ENCODE measurements at places on chromosomes 5 and 9.

DNA sequence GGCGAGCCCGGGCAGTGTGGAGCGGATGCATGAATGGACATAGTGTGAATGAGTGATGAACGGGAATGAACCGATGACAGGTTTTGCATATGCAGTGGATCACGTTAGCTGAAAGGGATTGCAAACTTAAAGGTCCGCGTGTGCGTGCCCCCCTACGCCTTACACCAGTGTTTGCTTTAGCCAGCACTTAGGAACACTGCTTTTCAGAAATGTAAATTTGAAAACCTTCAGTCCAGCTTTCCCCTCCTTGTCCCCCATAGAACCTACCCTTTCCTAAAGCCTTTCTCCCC lies 692 bp downstream of the PSAT1 start:
- DNase-seq: no peak

GRCh38 chr9:68966496-68966944 lies 47.4 kb downstream of the PRKACG start:
- DNase-seq: no peak

DNA sequence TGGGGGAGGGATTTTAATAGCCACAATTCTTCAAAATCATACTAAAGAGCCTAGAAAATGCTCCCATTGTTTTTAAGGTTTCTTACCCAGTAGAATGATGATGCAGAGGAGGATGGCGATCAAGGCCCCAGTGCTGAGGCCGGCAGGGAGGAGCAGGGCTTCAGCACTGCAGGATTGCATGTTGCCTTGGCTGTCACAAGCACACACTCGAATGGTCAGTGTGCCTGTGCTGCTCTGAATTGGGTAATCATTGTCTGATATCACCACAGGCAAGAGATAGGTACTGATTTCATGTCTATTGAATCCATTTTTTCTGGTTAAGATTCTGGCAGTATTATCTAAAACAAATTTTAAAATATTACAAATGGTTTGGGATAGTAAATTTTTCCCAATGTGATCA lies 153.3 kb downstream of the CDH10 start:
- DNase-seq: no peak

- DNase-seq: no peak
These were observed 349.3 kb downstream of the RAB3C start for GRCh38 chr5:58932057-58932612.

DNA sequence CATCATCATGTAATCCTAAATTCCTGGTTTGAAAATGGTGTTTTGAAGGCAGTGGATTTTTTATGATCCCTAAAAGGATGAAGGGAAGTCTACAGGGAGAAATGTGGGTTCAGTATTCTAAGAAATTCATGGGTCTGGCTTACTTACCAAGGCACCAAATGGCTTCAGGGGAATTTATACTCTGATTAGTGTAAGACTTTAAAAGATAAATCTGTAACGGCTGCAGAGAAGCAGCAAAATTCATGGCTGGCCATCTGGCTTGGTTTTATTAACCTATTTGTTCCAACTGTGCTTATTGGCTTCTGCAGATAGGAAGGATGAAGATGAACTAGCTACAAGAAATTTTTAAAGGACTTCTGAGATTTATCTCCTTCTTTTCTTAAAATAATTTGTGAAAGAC lies 222.8 kb downstream of the TENT4A start:
- no peak for DNase-seq

DNA sequence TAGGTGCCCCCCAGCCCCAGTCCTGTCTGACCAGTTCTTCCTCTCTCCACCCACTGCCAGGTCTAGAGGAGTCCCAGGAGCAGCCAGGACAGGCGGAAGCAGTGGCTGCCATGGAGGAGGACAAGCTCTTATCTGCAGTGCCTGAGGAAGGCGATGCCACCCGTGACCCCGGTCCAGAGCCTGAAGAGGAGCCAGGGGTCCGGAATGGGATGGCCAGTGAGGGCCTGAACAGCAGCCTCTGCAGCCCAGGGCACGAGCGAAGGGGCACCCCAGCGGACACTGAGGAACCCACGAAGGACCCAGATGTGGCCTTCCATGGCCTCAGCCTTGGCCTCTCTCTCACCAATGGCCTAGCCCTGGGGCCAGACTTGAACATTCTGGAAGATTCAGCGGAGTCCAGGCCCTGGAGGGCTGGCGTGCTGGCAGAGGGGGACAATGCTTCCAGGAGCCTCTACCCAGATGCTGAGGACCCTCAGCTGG lies 13.8 kb downstream of the PSD2 start:
- DNase-seq: no peak

- DNase-seq: no peak
These were observed 275.6 kb downstream of the CETN3 start for GRCh38 chr5:90133941-90134340.

All from activated CD8-positive, alpha-beta memory T cell treated with anti-CD3 and anti-CD28 coated beads for 4 hours (primary cell).